ENCODE measurements at places on chromosomes 5 and 9.

DNA sequence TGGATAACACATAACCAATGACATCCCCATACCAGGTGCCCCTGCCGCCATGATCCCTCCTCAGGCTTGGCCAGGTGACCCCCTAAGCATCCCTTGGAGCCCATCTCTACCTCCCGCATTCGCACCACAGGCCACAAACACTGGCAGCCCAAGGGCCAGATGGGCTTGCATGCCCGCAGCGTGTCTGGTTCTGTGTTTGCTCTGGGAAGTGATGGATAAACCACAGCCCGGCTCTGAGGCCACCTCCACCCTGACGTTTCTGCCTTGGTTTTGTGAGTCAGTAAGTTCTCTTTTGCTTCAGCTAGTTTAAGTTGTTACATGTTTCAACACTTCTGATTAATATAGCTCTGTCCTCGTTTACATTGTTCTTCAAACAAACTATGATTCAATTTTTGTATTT lies 172.4 kb upstream of the PHYKPL start:
- DNase-seq: no peak

DNA sequence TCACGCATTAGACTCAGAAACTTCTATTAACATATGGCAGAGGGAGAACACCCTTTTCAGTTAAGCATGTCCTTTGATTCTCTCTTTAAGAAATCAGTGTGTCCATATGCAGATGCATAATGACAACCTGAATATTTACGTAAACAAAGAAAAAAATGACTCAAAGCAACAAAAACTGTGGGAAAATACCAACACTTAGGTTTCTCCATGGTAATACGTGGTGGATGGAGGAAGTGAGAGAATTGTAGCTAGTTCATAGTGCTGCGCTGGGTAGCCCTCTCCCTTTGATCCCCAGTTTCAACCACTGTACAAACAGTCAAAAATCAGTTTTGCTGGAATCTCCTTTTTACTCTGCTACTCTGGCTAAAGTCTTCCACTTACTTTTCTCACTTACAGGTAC lies 2.0 kb upstream of the MAP3K1 start:
- DNase-seq: no peak

GRCh38 chr5:120240706-120241105 lies 223.4 kb upstream of the PRR16 start:
- DNase-seq: no peak

DNA sequence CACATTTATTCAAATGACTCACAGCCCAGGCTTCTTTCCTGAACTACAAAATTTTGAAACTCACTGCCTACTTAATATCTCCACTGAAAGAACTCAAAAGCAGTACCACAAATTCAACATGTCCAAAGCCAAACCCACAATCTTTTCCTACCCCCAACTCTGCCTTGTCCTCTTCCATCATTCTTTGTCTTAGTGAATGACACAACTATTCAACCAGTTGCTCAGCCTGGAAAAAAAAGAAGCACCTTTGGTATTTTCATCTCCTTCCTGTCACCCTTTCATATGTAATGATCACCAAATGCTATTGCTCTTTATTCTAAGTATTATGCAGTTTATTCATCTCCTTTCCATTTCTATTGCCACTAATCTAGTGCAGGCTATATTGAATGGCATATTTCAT lies 216.3 kb downstream of the TMEM232 start:
- no peak for DNase-seq

DNA sequence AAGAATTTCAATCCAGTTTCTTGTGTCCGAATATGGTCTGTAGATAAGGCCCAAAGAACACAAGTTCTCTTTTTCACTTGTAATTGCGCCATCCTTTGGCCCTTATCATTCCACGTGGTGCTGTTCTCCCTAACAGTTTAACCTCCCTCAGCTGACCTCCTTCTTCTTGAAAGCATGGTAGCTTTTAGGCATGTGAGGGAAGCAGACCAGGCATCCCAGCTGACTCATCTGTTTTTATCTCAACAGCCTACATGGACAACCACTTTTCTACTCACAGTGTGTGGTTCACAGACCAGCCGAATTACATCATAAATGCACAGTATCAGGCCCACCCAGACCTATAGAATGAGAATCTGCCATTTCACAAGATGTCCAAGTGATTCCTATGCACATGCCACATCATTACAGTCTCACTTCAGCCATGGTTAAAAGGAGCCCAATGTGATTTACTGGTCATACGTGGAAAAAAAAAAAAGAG lies 26.9 kb upstream of the PLIN2 start:
- DNase-seq: no peak

- DNase-seq: peak; percentile 44
Measured at GRCh38 chr5:31770998-31771397, 132.1 kb downstream of the PDZD2 start.

- no peak for DNase-seq
Measured at GRCh38 chr5:153809166-153809565, 229.5 kb downstream of the FAM114A2 start.

DNA sequence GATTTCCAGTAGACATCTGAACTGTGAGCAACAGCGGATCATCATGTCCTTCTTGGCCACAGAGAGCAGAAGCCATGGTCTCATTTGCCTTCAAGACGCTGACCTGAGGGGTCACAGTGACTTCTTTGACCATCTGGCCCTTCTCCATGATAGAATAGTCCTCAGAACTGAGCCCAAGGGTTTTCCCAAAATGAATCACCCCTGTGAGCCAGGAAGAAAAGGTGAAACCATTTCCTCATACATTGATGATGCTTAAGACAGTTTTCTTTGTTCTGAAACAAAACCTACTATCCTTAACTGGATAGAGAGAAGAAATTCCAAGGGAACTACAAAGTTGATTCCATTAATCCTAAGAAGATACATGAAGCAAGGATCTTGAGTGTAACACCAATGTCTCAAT lies 503.9 kb downstream of the CTNND2 start:
- no peak for DNase-seq

- DNase-seq: peak; percentile 22
Measured at GRCh38 chr5:61055434-61056006, 106.7 kb downstream of the SMIM15 start.

GRCh38 chr9:110919609-110920008 lies 118.7 kb downstream of the LPAR1 start:
- DNase-seq: no peak

DNA sequence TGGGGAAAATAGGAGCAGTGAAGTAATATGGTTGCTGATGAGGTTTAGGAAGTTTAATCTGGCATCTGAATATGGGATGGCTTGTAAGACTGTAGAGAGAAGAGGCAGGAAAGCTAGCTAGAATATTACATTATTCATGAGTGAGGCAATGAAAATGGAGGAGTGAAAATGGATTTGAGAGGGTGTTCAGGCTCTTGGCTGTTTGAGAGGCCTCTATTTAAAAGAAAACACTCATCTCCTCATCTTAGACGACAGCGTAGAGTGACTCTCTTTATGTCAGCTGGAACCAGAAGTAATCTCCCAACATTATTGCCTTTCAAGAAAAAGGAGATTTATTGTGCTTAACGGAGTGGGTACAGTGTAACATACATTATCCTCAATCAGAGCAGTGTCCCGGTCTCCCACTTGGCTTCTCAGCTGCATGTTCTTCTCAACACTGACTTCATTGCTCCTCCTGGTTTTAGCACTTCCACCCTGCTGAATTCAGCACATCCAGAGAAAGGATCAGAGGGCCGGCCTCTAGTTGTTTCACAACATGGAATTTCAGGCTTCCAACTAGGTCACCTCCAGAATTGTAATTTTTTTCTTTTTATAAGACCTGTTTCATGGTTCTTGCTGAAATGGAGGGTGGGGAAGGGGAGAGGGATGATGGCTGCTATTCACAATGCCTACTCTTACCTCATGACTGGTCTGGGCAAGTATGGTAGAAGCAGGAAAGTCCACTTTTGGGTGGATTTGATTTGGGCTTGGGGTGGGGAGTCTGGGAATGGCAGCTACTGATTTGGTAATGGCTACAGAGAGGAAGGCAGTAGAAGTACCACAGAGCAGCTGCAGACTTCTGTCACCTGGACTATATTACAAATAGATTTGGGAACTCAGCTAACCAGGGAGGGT lies 52.9 kb upstream of the KIAA1958 start:
- no peak for DNase-seq

DNA sequence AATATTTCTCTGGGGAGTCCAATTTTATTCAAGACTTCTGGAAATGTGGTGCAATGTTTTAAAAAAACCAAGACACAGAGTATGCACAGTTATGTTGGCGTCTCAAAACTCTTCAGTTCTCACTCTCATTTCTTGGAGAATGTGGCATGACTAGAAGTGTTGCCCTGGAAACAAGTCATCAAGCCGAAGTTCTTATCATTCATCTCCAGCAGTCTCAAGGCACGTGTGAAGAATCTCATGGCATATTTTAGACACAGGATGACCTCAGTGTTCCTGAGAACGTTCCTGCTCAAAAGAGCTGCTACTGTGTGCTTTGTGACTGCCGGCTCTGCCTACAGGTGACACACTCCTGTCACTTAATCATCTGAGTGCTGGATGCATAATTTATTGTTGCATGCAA lies 147.4 kb upstream of the IRX4 start:
- no peak for DNase-seq

DNA sequence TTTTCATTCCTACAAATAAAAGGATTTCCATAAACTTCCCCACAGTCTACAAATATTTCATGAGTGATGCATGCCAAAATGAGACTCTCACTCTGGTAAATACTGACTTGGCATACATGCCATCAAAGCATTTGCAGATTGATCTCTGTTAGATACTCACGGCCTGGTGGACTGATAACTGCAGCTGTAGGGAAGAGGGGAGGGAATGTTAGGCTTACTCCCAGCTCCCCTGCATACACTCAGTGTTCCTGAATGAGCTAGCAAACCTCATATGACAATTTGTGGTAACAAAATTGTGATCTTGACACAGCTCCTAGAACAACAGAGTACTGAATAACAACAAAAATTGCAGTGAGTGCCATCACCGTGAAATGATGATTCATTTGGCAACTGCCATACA lies 435.3 kb downstream of the NR2F1-AS1 start:
- no peak for DNase-seq

DNA sequence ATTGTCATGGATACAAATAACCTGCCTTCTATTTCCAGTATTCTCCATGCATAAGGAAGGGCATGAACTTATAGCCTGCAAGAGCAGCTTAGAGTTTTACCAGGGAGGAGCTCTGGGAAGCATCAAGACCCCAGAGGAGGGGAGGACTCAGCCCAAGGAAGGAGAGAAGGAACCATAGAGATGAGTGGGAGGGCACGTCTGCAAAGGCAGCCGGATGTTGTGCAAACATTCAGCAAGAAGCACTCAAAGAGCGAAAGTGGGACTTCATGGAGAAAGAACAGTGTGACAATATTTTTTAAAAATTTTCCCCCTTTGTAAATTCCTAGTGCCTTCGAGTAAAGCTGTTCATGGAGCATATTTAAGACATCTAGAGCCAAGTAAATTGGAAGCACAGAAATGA lies 270.1 kb upstream of the PTGER4 start:
- DNase-seq: no peak

- no peak for DNase-seq
Measured at GRCh38 chr5:104189031-104189430, 626.4 kb upstream of the NUDT12 start.

- no peak for DNase-seq
Measured at GRCh38 chr5:143536364-143536763, 132.9 kb upstream of the NR3C1 start.

GRCh38 chr9:37788332-37788731 lies 3.5 kb upstream of the EXOSC3 start:
- DNase-seq: no peak

DNA sequence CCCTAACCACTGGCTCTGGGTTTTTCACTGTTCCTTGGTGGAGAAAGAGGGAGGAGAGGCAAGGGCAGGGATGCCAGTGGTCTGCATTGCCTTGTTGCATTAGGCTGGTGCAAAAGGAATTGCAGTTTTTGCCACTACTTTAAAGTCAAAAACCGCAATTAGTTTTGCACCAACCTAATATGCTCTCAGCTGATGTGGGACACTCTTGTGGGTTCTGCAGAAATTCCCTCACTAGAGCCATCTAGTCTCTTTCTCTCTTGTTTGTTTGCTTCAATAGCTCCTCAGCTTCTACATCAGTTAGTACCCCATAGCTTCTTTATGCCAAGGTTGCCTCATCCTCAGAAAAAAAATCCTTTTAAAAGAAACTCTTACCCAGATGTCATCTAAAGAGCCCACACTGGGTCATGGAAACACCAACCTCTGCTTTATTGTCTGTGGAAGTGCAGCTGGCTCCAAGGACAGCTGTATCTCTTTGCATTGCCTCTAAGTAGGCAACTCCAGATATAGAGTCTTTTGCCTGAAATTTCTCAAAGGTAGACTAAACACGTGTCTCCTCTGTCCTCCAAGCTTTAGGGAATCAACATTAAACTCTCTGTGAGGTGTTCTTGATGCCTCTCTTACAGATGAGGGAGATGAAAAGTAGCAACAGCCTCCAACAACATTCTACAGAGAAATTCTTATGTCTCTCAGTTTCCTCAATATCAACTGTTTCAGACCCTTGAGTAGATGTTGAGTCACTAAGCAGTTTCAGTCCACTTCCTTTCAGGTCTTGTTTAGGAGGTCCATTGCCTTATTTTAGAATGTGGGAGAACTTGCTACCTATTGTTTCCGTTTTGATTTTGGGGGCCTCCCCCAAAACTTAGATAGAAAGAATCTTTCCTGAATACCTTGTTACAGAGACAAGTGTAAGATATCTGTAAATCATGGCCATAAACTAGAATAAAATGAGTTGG lies 84.9 kb upstream of the MEF2C start:
- DNase-seq: peak; percentile 30

DNA sequence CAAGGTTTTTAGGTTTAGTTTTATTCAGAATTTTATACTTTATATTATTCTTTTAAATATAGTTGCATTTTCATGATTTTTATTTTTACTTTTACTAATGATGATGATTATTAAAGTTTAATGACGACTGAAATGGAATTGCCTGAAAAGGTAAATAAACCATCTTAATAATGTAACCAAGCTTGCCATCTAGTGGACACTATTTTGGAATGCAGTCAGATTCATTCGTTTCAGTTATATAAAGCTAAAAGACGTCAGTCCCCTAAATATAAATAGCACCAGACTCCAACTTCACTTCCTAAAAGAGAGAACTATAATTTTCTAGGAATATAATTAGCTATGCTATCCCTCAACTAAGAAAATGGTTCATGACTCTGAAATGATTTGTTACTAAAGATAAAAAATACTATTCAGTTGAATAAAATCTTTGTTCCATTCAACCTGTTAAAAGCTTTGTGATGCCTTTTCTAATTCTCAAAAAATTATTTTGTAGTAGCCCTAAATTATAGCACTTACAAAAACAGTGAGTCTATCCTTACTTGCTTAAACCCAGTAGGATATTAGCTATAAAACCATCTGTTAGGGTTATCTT lies 19.9 kb downstream of the ABITRAM start:
- no peak for DNase-seq

All from GM12864 (cell line).